Retina (tissue), 1 donor: ENCODE measurements at places on chromosomes 13 and 19.

DNA sequence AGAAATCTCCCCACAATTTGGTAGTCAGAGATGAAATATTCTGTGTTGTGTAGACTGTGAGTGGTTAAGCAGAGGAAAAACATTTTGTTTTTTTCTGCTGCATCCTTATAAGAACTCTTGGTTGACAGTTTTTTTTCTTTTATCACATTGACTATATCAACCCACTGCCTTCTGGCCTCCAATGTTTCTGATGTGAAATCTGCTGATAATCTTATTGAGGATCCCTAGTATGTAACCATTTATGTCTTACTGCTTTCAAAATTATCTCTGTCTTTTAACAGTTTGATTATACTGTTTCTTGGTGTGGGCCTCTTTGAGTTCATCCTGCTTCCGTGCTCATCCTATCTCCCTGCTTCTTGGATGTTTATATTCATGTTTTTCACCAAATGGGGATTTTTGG, 316.9 kb downstream of the MTUS2 start:
- DNase-seq: no peak

- no peak for DNase-seq
These were observed 126.3 kb upstream of the SLC7A1 start for GRCh38 chr13:29721766-29722165.

DNA sequence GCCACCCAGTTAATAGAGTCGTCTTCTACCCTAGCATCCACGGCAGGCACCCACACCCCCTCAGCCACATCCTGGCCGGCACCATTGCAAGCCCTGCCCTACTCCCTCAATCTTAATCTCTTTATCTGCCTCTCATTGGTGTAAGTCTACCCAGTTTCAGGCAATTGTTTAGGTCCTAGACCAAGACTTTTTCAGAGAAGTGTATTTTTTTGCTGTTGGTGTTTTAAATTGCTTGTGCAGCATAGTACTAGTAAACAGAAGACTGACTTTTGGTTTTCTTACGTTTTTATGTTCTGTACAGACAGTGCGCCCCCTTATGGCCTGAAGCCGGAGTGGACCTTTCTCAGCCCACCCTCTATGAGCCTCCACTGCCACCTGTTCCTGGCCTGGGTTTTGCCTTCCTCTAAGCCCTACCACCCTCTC, 2.3 kb upstream of the LCP1 start:
- DNase-seq: no peak

DNA sequence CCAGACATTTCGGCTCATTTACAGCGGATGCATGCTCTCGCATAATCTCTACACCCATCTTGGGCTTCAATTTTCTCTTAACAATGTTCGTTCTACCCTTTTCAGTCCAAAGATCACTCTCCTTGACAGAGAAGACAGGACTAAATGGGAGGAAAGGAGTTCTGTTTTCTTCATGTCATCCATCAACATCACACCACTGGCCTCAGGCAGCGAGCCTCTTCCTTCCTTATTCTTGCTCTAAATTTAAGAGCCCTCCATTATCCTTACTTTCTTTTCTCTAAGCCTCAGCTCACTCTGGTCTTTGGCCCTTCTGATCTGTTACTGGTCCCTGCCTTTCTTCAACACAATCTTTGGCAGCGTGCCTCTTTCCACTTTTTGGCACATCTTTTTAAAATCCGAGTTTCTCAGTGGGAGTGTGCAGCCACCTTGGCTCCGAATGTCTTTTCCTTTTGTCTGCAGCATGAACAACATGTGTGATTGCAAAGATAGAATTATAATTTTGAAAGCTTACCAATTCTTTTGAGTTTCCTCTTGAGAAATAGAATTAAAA, 98.7 kb downstream of the FAM216B start:
- no peak for DNase-seq

GRCh38 chr13:45564133-45564776, 51.3 kb downstream of the ERICH6B start:
- DNase-seq: no peak

GRCh38 chr13:88585861-88586260, 914.7 kb downstream of the SLITRK5 start:
- DNase-seq: no peak
